ENCODE measurements at places on chromosomes 1 and 21.

GRCh38 chr1:69814926-69815325 is 247.2 kb downstream of the LRRC7 start:
- DNase-seq: no peak

DNA sequence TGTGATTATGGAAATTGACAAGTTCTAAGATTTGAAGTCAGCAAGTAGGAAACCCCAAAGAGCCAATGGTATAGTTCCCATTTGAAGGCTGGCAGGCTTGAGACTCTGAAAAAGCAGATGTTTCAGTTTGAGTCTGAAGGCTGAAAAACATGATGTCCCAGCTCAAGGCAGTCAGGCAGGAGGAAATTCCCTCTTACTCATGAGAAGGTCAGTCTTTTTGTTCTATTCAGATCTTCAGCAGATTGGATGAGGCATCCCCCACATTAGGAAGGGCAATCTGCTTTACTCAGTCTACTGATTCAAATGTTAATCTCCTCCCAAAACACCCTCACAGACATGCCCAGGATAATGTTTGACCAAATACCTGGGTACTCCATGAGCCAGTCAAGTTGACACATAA is 372.5 kb upstream of the ST6GALNAC5 start:
- DNase-seq: no peak

DNA sequence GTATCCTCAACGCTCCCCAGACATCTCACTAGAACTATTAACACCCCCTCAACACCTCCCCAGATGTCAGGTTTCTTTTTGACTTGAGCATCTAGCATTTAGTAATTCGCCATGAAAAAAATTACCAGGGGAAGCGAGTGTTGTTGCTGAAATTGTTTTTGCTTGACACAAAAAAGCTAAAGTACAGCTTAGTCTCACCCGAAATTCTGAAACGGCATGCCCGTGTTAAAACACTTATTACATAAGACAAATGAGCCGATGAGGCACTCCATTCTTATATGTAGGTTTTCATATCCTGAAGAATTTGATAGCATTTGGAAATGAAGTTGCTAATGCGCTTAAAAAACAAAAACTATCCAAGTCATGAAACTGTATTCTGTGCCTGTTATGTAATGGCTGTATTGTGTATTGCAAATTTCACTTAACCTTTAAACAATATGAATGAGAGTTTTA is 1.3 kb upstream of the NRIP1 start:
- no peak for DNase-seq

DNA sequence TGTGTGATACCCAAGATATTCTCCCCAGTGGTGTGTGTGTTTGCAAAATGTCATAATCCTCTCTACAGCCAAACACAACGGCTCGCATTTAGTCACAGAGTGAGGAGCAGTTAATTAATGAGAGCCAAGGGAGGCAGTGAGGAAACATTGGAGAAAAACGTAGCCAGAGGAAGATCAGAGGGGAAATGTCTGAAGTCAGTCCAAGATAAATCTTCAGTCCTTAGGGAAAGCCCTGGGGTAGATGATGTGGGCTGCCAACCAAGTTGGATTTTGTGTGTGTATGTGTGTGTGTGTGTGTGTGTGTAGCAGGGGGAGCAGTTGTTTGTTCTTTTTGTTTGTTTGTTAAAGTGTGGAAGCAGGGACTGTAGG is 201.0 kb upstream of the PTBP2 start:
- DNase-seq: no peak

GRCh38 chr1:222897527-222898190 is 82.8 kb downstream of the DISP1 start:
- no peak for DNase-seq

DNA sequence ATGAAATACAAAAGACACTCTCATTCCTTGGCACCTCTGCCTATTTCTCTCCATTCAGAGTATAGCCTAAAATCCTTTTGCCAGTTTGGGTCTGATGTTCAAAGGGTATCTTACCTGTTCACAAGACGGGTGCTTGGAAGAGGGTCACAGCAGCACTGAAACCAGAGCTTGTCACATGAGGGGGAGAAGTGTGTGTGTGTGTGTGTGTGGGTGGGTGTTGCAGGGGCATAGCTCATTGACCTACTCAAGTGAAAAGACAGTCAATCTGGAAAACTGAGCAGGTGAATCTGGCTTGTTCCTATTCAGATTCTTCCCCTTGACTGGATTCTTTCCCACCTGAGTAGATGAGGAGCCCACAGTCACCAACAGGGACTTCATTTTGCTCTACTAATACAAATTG is 63.9 kb downstream of the KCTD3 start:
- no peak for DNase-seq

DNA sequence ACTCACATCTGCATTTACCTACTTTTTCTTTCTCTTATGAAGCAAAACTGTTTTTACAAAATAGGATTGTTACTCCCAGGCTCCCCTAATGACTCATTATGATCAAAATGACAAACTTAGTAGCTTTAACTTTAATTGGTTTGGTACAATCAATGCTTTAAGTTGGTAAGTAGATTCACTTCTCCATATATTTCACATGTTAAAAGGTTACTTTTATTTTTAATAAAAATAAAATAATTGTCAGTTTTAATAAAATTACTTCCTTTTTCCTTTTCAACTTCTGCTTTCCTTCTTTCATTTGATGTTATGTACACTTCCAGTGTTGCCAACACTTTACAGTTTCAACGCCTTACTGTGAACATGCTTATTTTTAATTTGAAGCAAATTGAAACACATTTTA is 477.6 kb downstream of the SETD4 start:
- DNase-seq: no peak
